IMR-90 (cell line): ENCODE measurements at places on chromosomes 1 and 21.

- peak; percentile 94 for DNase-seq
Observed at GRCh38 chr1:195663549-195664280, 944.5 kb downstream of the KCNT2 start.

DNA sequence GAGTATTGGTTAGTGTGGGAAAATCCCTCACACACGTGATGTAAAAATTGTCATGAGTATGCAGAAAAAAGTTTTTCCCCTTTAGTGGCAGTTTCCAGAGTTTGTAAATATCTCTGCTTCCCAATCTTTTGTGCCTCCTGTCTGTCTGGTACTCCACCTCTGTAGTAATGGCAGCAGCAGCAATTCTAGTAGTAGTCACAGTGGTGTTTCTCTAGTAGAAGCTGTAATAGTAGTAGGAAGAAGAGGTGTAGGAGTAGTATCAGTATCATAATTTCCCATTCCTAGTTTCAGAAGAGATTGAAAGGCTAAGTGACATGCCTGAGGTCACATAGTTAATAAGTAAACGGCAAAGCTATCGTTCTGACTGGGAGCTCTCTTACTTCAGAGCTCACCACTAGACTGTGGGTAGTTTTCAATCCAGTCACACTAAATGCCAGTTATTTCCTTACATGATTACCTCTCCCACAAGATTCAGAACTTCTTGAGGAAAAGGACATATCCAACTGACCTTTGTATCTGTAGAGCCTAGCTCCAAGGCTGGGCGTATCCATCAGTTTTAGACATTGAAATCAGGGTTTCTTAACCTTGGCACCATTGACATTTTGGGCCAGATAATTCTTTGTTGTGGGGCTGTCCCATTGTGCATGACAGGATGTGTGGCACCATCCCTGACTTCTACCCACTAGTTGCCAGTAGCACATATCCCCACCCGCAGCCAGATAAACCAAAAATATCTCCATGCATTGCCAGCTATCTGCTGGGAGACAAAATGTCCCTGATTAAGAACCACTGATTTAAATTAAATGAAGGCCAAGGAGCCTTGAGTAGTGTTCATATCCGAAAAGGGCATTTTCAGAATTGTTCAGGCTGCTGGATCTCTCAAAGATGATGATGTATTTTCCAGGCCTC is 135.9 kb downstream of the FGGY start:
- no peak for DNase-seq

DNA sequence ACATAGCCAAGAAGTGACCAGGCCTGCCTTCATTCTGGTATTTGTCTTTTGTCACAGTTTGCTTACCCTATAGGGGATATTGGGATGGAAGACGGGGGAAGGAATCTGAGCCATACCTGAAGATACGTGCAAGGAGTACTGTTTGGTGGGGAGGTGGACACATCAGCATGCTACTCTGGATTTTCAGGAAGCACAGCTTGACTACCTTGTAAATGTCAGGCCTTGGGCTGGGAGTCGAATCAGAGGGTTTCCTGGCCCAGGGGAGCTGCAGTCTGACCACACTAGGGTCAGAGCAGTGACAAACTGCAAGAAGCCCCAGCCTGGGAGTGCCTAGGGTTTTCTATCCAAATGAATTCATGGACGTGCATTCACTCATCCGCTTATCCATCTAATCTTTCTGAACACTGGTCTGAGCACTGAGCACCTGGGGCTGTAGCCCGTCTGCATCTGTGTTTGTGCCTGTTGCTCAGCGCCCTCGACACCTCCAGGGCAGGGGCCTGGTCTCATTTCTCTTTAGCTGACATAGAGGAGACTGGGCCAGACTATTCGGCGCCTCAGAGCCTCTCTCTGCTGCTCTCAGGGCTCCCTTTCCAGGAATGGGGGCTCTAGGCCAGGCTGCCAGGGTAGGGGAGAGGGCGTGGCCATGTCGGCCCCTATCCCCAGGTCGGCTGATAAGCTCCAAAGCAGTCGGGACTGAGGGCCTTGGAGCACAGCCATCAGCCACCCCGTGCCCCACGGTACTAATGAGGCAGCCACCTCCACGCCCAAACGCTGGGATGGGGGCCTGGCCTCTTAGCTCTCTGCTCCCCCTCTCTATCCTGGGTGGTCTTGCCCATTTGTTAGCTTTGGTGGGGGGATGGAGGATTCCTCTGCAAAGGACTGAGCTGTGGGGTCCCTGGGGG is 47.0 kb upstream of the SLC2A1 start:
- no peak for DNase-seq

- DNase-seq: no peak
Observed at GRCh38 chr1:227558732-227559262, 4.6 kb upstream of the ZNF678 start.

DNA sequence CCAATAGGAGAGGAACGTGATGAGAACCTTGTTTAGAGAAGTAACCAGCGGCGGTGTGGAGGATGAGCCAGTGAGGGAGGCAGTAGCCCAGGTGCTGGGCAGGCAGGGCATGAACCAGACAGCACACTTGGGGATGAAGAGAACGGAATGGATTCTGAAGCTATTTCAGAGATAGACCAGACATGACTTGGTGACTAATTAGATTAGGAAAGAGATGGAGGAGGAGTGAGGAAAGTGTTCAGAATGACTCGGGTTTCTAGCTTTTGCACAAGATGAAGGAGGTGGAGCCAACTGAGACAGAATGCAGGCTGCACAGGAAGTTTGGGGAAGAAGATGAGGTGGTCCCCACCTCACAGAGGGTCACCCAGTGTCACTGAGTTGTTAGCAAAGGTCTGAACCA is 5.1 kb downstream of the PEF1 start:
- DNase-seq: peak; percentile 78

DNA sequence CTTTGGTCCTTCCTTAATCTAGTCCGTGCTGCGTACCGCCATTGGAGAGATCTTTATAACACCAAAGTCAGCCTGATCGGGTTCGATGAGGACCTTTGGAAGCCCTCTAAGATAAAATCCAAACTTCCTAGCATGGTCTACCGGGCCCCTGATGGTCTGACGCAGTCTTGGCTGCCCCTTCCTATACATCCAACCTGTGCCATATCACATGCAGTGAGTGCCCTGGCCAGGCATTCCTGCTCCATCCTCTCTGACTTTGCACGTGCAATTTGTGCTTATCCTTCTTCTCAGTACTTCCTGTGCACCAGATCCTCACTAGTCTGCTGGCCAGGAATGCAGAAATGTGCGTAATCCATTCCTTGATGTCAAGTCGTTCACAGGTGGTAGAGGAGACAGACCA is 45.6 kb downstream of the CFAP57 start:
- DNase-seq: no peak

GRCh38 chr1:208485512-208485911 is 241.3 kb upstream of the PLXNA2 start:
- DNase-seq: no peak

- DNase-seq: no peak
Observed at GRCh38 chr21:44713846-44714245, 2.5 kb upstream of the TSPEAR start.

DNA sequence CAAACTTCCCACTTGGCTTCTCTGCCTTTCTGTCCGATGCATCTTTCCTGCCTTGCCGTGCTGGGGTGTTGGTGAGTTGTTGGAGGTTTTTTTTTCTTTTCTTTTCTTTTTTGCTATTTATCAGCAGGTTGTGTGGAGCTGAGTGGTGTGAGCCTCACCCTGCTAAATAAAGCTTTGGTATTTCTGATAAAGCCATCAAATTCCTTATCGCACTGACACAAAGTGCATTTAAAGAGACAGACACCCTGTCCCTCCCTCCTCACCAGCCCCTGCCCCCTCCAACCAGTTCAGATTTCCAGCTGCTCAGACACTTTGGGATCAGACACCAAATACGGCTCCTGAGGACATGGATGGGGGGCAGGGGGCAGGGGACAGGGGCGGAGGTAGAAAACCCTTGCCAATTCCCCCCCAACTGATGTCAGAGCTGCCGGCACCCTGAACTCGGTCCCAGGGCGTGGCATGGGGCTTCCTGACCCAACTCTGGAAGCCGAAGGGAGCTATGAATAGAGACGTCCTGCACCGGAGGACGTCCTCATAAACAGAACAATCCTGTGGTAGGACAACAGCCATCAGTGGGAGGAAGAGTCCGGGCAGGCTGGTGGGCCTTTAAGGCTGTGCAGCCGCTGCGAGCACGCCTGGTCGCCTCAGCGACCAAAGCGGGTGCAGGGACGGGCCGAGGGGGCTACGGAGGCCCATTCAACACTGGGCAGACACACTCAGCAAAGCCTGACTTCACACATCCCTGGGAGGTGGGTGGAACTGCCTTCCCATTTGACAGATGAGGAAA is 79.0 kb downstream of the CASZ1 start:
- no peak for DNase-seq

DNA sequence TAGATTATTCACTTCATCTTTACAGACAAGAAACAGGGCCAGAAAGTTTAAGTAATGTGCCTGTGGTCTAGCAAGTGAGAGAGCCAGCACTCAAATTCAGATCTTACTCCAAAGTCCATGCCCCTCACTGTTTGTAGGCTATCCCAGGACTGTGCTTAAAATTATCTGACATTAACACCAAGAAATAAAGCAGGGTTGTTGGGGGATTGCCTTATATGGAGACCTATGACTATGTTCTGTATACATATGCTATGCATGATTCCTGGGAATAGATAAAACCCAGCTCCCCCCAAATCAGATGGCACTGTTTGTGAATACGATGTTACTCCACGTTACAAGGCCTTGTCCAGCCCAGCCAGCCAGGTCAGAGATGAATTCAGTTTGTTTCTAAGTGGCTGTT is 131.6 kb upstream of the HOOK1 start:
- DNase-seq: no peak

DNA sequence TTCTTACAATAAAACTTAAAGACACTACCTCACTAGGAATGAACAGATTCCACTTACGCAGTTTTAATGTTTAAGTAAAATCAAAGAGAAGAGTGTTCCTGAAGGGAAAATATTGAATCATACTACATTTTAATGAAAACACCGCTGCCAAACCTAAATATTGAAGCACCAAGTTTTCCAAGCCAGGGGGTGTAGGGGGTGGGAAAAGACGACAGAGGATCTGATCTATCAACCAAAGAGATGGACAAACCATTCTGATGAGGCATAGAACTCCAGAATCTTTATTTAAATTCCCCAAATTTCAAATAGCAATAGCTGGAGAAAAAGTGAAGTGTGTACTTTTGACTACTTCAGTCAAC is 1.2 kb downstream of the ELK4 start:
- DNase-seq: no peak

DNA sequence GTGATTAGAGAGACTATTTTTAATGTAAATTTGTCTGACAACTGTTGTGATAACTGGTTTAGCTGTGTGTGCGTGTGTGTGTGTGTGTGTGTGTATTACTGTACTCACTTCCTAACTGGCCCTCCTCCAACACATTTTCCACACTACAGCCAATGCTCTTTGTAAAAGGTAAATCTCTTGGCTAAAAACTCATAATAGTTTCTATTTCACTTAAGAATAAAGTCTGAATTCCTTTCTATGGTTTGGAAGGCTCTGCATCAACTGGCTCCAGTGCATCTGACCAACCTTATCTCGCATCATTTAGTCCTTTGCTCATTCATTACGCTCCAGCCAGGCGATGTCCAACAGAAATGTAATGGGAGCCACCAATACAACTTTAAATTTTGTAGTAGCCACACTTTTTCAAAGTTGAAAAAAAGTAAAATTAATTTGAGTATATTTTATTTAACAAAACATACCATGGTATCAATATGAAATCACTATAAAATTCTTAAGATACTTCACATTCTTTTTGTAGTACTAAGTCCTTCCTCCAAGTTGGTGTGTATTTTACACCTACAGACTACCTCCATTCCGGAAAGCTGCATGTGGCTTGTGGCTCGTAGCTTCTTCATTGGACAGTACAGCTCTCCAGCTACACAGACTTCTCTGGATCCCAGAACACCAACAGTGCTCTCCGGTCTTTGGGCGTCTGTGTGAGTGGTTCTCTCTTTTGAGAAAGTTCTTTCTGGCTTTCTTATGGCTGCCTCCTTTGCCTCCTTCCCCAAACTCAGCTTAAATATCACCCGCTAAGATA is 68.9 kb downstream of the NRIP1 start:
- DNase-seq: peak; percentile 63

GRCh38 chr1:212133319-212133718 is 97.8 kb downstream of the DTL start:
- DNase-seq: no peak

DNA sequence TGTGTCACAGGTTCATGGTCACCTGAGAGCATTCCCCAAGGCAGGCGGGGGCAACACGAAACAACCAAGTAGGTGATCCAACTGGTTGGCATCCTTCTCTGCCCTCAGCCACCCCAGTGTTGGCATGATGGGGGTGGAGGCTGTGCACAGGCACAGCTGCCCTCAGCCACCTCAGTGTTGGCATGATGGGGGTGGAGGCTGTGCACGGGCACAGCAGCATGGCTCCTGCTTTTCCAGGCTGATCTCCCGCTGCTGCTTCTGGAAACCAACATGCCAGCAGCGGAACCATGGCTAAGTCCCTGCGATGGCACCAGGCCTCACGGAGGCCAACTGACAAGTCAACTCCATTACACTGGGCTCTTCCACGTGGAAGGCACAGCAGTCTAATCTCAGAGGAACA is 447.8 kb downstream of the PTPRU start:
- no peak for DNase-seq

GRCh38 chr1:226939438-226940028 is 561 bp upstream of the COQ8A start:
- DNase-seq: no peak

GRCh38 chr21:25584833-25585676 is 22.2 kb downstream of the MRPL39 start:
- DNase-seq: no peak

DNA sequence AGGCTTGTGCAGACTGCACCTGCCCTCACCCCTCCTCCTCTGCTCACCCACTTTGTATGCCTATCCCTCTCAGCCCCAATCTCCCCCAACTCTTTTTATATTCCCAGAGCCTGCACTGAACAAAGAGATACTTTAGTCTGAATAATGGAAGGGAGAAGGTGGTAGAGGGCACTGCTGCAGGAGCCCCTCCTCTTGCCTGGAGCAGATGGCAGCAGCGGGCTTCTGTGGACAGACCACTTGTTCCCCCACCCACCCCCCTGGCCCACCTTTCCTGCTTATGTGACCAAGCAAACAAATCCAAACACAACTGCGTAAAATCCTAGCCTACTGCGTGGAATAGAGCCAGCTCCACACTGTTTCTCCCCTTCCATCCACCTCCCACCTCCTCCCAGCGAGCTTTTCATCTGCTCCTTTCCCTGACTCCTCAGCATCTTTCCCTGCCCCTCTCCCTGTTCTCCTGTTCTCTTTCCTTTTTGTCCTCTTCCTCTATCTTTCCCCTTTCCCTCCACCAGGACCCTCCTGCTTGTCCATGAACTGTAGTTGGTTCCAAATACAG is 27.5 kb downstream of the RGS8 start:
- no peak for DNase-seq

GRCh38 chr1:246705368-246705767 is 18.8 kb upstream of the SCCPDH start:
- peak; percentile 96 for DNase-seq

DNA sequence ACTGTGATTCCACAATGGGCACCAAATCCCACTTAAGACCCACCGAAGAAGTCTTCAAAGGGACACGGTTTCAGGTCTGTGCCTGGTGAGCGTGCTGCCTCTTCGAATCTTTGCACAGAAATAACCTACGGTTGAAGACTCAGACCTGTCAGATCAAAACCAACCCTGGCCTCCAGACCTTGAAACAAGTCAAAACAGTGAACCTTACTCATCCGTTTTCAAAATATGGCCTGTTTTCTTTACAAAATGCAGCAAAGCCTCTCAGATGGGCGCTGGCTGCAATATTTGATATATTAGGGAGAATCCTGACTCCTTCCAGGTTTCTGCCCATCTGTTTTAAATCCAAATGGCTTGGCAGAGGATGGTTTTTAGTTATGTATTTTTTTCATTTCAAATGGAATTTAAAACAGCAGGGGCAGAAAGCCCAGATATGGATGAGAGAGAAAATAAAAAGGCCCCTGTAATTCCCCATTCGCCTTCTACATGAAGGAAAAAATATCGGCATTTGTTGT is 14.0 kb downstream of the JUN start:
- no peak for DNase-seq
